Stimulated activated CD4-positive, alpha-beta T cell treated with anti-CD3 and anti-CD28 coated beads, Interleukin-4, amount 100 ng/mL, for 24 hours (primary cell): ENCODE measurements at places on chromosomes 1 and 21.

DNA sequence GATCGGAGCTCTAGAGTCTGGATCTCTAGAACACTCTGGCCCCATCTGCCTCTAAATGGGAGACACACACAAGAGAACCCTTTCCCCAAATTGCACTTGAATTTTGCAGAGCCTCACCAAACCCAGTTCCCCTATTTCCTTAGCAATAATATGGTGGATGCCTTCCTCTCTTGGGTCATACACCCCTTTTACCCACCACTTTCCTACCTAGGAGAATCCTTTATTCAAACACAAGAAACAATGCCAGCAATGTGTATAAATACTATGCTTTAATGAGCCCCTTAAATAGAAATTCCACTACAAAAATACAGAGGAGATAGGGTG, 760 bp upstream of the SF3B4 start:
- DNase-seq, result no peak

DNA sequence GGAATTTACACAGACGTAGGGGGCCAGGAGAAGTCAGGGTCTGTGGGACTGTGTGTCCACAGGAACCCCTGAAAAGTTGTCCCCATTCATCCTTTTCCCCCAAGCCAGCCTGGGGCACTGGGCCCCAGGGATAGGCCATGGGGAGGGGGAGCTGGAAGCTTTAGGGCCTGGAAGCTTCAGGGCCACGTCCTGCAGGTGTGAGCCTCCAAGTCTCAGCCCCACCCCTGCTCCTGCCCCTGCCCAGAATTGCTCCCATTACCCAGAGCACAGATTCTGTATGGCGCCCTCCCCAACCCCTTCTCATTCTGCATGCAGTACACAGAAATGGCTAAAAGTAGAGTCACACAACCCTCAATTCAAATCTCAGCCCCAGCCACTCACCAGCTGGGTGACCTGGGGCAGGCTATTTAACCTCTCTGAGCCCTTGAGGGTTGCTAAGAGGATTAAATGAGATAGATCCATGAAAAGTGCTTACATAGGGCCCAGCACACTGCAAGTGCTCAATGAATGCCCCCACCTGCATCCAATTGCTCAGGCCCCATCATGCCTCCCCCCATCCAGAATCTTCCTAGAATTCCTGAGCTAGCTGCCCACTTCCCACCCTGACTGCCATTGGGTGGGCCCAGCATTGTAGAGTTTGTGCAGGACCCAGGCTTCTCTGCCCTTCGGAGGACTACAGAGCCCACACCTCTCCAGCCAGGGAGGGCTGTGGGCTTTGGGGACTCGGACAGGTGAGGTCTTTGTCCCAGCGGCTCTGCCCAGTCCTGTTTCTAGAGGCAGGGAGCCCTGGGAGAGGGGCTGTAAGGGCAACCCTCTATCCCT, 6.5 kb downstream of the RAP1GAP start:
- DNase-seq, result no peak

- DNase-seq, result peak; percentile 25
Measured at GRCh38 chr1:181936768-181937581, 124.5 kb downstream of the ZNF648 start.

DNA sequence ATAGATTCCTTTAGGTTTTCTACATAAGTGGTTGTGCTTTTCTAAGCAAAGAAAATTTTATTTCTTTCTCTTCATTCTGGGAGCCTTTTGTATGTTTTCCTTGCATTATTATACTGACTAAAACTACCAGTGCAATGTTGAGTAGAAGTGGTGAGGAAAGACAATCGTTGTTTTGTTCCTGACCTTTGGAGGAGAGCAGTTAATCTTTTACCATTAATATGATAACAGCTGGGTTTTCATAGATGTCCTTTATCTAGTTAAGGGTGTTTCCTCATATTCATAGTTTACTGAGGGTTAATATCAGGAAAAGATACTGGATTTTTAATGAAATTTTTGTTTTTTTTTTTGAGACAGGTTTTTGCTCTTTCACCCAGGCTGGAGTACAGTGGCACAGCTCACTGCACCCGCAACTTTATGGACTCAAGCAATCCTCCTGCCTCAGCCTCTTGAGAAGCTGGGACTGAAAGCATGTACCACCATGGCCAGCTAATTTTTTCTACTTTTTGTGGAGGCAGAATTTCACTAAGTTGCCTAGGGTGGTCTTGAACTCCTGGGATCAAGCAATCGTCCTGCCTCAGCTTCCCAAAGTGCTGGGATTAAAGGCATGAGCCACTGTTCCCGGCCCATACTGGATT, 9.0 kb upstream of the KCTD3 start:
- no peak for DNase-seq

DNA sequence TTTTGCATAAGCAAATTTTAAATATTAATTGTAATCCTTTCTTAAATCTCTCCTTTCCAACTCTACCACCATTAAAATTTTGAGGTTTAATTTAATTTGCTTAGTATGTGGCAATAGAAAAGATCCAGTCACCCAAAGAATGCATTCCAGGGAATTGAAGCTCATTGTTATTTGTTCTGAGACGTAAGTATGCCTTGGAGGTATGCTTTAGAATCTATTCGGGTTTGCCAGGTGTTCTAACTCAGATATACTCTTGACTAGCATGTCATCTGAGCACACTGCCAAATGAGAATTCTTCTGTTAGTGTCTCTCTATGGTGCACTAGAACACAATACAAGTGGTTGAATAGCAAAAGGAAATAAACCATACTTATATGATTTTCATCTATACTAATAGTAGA, 813.6 kb upstream of the ADGRL2 start:
- DNase-seq, result no peak

DNA sequence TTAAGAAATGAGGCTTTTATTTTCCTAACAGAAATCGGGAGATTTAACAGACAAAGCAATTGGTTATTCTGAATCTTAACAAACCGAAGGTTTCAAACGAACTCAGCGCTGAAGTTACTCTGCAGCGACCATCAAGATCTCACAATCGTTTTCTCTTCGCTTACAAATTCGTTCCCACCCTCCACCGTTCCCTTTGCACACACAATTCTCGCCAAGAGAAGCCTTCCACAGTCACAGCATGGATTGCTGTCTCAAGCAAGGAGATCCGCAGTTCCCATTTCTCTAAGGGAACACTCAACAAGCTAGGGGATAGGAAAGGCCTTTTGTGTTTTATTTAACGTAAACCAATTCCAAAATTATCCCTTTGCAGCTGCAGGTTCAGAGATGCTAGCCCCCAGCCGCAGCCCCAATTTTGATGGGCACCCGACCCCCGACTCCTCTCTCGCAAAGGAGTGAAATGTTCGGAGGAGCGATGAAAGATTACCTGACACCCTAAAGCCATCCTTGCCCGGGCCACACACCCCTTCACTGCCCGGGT, 755 bp downstream of the FBXO42 start:
- no peak for DNase-seq

GRCh38 chr1:210878564-210878963, 255.4 kb downstream of the KCNH1 start:
- DNase-seq, result no peak

DNA sequence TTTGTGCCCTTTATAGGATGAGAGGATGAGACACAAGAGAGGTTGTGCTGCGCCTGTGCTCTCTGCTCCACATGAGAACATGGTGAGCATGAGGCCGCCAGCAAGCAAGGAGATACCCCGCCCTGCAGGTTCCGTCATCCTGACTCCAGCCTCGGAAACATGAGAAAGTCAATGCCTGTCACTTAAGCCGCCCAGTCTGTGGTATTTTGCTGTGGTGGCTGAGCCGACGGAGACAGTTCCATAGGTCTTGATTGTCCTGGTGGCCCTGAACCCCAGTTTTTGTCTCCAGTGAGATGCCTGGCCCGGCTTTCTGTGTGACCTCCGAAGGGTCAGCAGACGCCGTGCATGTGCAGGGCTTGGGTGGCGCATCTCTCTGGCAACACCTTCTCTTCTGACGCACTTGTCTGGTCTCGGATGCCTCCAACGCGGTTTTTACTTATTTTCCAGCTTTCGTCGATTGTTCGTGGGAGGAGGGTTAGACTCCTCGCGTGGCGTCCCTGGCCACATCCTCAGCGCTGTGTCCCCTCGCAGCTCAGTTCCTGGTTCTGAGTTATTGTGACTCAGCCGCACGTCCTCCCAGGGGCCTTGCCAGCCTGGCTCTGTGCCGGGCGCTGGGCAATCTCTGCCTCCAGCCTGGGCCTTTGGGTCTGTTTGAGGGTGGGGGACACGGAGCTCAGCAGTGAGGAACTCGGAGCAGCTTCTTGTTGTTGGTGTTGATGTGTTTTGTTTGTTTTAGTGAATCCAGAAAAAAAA, 70.0 kb downstream of the FAAP20 start:
- no peak for DNase-seq

DNA sequence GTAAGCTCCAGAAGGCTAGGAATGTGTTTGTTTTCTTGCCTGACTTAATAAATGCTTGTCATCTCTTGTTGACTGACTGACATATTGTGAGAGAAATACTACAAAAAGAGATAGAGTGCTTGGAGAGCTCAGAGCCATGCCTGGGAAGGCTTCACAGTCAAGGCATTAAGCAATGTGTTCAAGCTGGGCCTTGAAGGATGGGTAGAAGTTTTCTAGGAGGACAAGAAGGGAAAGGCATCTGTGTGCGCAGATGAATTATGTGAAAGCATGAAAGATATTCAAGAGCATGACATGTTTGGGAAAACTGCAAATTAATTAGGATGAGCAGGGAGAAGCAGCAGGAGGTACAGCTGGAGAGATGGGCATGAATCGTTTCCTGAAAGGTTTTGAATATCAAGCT, 5.6 kb downstream of the SLAMF8 start:
- DNase-seq, result no peak

DNA sequence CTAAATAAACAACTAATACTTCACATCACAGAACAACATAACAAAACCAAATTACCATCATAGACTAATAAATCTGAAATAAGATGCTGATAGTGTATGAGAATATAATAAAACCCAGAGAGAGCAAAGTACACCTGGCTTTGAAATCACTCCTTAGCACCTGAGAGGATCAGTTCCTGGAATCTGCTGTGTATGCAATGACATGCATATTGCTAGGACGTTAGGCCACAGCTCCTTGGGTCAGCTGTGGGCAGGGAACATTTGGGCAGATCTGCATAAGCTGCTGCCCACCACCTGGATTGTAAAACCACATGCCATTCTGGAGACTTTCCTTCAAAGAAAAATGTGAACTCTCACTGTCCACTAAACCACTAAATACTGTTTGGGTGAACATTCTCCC, 81.1 kb downstream of the NR5A2 start:
- DNase-seq, result no peak

DNA sequence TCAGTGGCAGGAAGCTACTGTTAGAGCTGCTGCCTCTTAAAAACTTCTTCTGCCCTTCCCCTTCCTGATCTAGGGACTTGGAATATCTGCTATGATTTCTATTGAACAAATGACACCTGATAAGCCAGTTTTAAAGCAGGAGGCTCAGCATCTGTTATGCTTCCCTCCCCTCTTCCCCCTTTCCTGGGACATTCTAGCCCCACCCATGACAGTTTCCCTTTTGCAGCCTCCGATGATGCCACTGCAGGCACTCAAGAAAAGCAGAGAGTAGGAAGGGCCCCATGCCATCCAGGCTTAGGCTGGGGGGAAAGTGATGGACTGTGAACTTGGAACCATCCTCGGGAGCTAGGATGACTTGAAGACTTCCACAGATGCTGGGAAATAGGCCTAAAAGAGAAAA, 15.1 kb upstream of the EPB41 start:
- DNase-seq, result no peak

DNA sequence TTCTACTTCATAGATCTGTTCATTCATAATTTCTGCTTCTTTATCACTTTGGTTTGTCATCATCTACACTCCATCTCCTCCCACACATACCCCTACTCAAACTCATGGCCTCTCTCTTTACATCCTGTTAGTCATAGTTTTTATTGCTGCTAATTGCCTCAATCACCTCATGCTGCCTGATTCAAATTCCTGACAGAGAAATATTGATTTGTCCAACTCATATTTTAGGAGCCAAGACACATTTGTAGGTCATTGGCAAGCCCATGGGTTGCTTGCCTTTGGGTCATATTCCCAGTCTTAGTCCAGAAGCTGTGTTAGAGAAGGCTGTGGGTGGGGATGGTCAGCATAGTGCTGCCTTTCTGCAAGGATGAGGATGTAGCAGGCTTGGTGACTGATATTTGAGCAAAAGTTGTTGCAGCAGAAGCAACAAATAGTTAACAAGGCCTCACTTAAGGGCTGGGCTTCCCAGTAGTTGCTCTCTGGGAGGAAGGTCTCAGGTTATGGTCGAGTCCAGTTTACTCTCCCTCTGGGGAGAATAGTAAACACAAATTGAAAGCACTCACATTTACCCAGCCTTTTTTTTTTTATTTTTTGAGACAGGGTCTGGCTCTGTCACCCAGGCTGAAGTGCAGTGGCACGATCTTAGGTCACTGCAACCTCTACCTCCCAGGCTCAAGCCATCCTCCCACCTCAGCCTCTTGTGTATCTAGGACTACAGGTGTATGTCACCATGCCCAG, 22.4 kb upstream of the EPS15 start:
- DNase-seq, result peak; percentile 18

- no peak for DNase-seq
Measured at GRCh38 chr1:210418863-210419650, 90.4 kb downstream of the HHAT start.

- no peak for DNase-seq
Measured at GRCh38 chr1:246020211-246020954, 486.7 kb downstream of the SMYD3 start.

- DNase-seq, result no peak
Measured at GRCh38 chr1:218760601-218761570, 412.8 kb upstream of the LYPLAL1 start.

GRCh38 chr1:67429528-67430357, 459 bp downstream of the SERBP1 start:
- peak; percentile 48 for DNase-seq

GRCh38 chr1:110134050-110134595, 16.2 kb upstream of the SLC6A17 start:
- no peak for DNase-seq

GRCh38 chr1:225654688-225655508, 2.0 kb upstream of the ENAH start:
- DNase-seq, result no peak

- DNase-seq, result no peak
Measured at GRCh38 chr1:16138772-16139221, 17.1 kb downstream of the EPHA2 start.
